ENCODE measurements at places on chromosomes 13 and 19. TPM values are rescaled to one million over a fixed set of nuclear protein-coding genes. Genes with fewer than 3 reads are reported as not detected.

SCEL gene
- total RNA-seq: not detected

ZNF614 gene
- total RNA-seq: 9.0 TPM

DNA sequence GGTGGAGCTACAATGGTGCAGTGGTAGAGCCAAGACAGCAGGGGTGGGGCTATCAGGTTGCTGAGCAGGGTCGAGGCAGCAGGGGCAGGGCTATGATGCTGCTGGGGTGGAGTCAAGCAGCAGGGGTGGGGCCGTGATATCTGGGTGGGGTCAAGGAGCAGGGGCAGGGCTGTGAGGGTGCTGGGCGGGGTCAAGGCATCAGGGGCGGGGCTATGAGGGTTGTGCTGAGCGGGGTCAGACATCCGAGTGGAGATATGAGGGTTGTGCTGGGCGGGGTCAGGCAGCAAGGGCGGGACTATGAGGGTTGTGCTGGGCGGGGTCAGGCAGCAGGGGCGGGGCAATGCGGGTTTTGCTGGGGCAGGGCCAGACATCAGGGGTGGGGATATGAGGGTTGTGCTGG lies 14.7 kb downstream of the HCN2 start:
- H3K36me3 ChIP-seq: no peaks in the 10 kb centered on the region
- peaks cover under 1% of the 10 kb centered on the region for H3K4me1 ChIP-seq
- no peak overlapping the region for H3K4me3 ChIP-seq
- DNase-seq: peak; percentile 44
- H3K27ac ChIP-seq: no peak overlapping the region

GRCh38 chr19:18932216-18932841 lies 8.7 kb downstream of the HOMER3 start:
- H3K4me1 ChIP-seq: peaks cover 6% of the 10 kb centered on the region
- peak overlapping the region; percentile 58 for H3K4me3 ChIP-seq
- no peak overlapping the region for H3K27ac ChIP-seq
- DNase-seq: peak; percentile 84
- H3K36me3 ChIP-seq: no peaks in the 10 kb centered on the region

DNA sequence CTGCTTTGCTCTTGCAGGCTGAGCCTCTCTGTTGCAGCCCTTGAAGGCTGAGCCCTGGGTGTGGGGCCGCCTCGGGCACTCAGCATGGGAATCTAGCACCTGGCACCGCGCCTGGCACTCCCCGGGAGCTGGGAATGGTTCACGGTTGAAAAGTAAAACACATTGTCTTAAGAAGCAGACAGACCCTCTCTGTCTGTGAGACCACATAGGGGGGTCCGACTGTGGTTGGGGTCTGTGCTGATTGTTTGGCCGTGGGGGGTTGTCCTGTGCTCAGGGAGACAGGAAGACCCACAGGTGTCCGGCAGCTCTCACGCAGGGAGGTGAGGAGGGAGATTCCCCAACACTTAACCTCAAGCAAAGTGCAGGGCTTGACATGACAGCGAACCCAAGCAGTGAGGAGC lies 64.8 kb downstream of the SOX1 start:
- peak overlapping the region; percentile 25 for H3K27ac ChIP-seq
- no peaks in the 10 kb centered on the region for H3K4me1 ChIP-seq
- no peak overlapping the region for H3K4me3 ChIP-seq
- no peaks in the 10 kb centered on the region for H3K36me3 ChIP-seq
- DNase-seq: no peak
- H3K27me3 ChIP-seq: no peaks in the 10 kb centered on the region

ZNF723 gene
- not detected for total RNA-seq

GRCh38 chr19:1935484-1936208 lies 5.3 kb upstream of the CSNK1G2 start:
- H3K36me3 ChIP-seq: peaks cover 18% of the 10 kb centered on the region
- no peaks in the 10 kb centered on the region for H3K27me3 ChIP-seq
- no peak overlapping the region for H3K4me3 ChIP-seq
- peak overlapping the region; percentile 4 for H3K27ac ChIP-seq

EPN1 gene
- 64.2 TPM for total RNA-seq

GRCh38 chr13:79522583-79522982 lies 41.6 kb downstream of the NDFIP2 start:
- no peaks in the 10 kb centered on the region for H3K27me3 ChIP-seq
- peaks cover 20% of the 10 kb centered on the region for H3K36me3 ChIP-seq
- peak overlapping the region; percentile 81 for H3K27ac ChIP-seq
- peak overlapping the region; percentile 49 for H3K4me3 ChIP-seq
- peak; percentile 58 for DNase-seq

DNA sequence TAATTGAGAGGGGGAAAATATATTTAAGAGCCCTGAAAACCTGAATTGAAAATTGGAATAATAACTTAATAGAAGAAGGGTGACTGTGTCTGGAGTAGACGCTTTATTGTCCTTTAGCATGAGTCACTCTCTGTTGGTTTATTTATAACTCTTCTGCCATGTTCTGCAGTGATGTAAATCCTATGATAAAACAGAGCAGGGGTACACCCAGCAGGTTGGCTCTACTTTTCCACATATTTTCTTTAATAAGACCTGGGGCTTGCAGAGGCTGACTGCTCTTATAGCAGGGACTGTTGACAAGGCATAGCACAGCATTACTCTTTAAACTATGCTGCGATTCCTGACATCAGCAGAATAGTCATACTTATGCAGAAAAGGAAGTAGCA lies 389.9 kb upstream of the PCDH9 start:
- no peaks in the 10 kb centered on the region for H3K27me3 ChIP-seq
- no peak overlapping the region for H3K4me3 ChIP-seq
- H3K36me3 ChIP-seq: no peaks in the 10 kb centered on the region
- no peak for DNase-seq
- no peak overlapping the region for H3K27ac ChIP-seq
- H3K4me1 ChIP-seq: no peaks in the 10 kb centered on the region

DNA sequence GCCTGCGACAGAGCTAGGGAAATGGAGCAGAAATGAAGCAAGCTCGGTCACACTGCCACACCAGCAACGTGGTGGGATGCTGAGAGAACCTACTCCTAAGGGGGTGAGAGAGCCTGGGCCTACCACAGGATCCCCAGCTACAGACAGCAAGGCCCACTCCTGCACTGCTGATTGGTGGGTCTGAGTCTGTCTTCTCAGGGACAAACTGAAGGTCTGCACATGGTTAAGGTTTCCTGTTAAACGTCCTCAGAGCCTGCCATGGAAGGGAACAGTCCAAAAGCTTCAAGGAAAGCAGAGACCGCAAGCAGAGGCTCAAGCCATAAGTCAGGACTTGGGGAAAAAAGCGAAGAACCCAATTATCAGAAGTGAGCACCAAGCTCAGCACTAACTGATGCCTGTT lies 53.5 kb upstream of the MED4 start:
- no peak overlapping the region for H3K4me3 ChIP-seq
- no peak overlapping the region for H3K27ac ChIP-seq
- H3K4me1 ChIP-seq: peaks cover 37% of the 10 kb centered on the region
- H3K36me3 ChIP-seq: peaks cover 2% of the 10 kb centered on the region
- no peaks in the 10 kb centered on the region for H3K27me3 ChIP-seq

TTC9B gene
- total RNA-seq: not detected

GRCh38 chr13:114167426-114167825 lies 11.6 kb upstream of the CFAP97D2 start:
- no peaks in the 10 kb centered on the region for H3K27me3 ChIP-seq
- DNase-seq: no peak
- H3K27ac ChIP-seq: no peak overlapping the region
- H3K4me3 ChIP-seq: no peak overlapping the region
- peaks cover 40% of the 10 kb centered on the region for H3K4me1 ChIP-seq

- H3K4me1 ChIP-seq: peaks cover 78% of the 10 kb centered on the region
- no peak overlapping the region for H3K4me3 ChIP-seq
- peak; percentile 36 for DNase-seq
- peaks cover 59% of the 10 kb centered on the region for H3K36me3 ChIP-seq
- no peaks in the 10 kb centered on the region for H3K27me3 ChIP-seq
- no peak overlapping the region for H3K27ac ChIP-seq
Observed at GRCh38 chr19:16376649-16377048, 52.0 kb downstream of the KLF2 start.

KANK2 gene
- total RNA-seq: 2.0 TPM

DNA sequence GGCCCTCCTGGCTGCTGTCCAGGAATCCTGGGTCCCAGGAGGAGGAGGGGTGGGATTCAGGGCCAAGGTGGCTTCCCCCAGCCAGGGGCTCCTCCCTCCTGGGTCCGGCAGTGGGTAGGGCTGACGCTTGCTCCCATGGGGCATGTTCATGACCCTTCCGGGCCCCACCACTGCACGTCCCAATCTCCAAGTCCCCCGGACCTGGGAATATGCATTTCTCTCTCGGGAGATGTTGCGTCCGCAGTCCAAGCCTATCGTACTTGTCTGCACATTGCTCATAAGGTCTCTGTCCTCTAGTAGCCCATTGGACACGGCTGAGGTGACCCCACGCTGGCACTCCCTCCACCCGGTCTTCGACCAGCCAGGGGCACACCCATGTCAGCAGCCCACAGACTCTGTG lies 192.3 kb downstream of the TEX29 start:
- no peak overlapping the region for H3K27ac ChIP-seq
- H3K4me3 ChIP-seq: no peak overlapping the region
- no peaks in the 10 kb centered on the region for H3K36me3 ChIP-seq
- H3K27me3 ChIP-seq: no peaks in the 10 kb centered on the region

DNA sequence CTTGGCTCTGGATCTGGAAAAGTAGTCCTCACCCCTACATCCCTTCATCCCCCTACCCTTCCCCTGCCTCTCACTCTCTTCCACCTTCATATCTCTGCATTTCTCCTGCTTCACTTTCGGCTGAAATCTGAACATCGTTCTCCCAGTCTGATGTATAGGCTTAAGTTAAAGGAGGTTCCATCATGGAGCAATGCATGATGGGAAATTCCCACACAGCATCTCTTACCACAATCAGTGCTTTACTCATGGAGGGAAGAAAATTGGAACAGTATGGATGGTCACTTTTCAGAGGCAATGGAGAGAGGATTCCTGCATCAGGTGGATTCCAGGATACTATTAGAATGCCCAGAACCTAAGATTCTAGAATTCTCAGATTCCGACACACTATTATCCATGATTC lies 6.1 kb upstream of the KLK8 start:
- no peaks in the 10 kb centered on the region for H3K27me3 ChIP-seq
- no peak overlapping the region for H3K27ac ChIP-seq
- DNase-seq: no peak
